ENCODE measurements at places on chromosomes 13 and 19.

DNA sequence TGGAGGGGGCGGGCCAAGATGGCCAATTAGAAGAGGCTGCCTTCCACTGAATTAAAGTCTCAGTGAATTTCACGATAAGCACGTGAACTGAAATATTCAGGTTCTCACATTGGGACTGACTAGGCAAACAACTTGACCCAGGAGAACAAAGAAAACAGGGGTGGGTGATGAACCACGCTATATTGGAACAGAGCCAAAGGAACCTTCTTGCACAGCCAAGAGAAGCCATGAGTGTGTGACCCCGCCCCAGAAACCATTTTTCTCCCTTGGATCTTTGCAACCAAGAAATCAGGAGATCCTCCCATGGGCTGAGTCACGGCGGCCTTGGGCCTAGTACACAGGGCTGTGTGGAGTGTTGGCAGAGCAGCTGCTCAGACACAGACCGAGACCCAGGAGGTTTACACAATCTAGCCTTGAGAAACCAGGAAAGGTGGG, 36.8 kb downstream of the ERICH4 start:
- H3K4me3 ChIP-seq, result no peak overlapping the region
- peaks cover 7% of the 10 kb centered on the region for H3K4me1 ChIP-seq
- H3K27me3 ChIP-seq, result peaks cover 85% of the 10 kb centered on the region

- no peak for DNase-seq
- H3K27me3 ChIP-seq, result no peaks in the 10 kb centered on the region
- H3K27ac ChIP-seq, result no peak overlapping the region
- no peaks in the 10 kb centered on the region for H3K36me3 ChIP-seq
- H3K4me3 ChIP-seq, result no peak overlapping the region
Observed at GRCh38 chr13:99871249-99871898, 100.2 kb downstream of the ZIC5 start.

DNA sequence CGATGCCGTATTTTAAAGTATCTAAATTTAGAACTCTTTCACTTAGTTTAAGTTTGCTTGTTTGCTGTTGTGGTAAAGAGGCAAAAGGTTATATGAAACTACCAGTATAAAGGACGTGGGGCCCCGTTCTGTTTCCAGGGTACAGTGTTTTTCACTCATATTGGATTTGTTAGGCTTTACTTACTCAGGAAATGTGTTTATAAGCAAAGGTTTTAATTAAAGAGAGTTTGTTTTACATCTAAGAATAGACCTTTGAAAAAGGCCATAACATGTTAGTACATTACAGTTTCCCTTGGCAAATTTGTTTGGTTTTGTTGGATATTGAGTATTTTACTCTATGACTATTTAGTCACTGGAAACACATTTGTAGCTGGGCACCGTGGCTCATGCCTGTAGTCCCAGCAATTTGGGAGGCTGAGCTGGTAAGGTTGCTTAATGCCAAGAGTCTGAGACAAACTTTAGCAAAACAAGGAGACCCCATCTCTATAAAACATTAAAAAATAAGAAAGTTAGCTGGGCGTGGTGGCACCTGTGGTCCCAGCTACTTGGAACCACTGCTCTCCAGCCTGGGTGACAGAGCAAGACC, 7.1 kb downstream of the DGKH start:
- no peak overlapping the region for H3K27ac ChIP-seq
- no peaks in the 10 kb centered on the region for H3K27me3 ChIP-seq
- DNase-seq, result no peak
- H3K4me3 ChIP-seq, result no peak overlapping the region
- H3K4me1 ChIP-seq, result peaks cover 12% of the 10 kb centered on the region
- no peaks in the 10 kb centered on the region for H3K36me3 ChIP-seq

DNA sequence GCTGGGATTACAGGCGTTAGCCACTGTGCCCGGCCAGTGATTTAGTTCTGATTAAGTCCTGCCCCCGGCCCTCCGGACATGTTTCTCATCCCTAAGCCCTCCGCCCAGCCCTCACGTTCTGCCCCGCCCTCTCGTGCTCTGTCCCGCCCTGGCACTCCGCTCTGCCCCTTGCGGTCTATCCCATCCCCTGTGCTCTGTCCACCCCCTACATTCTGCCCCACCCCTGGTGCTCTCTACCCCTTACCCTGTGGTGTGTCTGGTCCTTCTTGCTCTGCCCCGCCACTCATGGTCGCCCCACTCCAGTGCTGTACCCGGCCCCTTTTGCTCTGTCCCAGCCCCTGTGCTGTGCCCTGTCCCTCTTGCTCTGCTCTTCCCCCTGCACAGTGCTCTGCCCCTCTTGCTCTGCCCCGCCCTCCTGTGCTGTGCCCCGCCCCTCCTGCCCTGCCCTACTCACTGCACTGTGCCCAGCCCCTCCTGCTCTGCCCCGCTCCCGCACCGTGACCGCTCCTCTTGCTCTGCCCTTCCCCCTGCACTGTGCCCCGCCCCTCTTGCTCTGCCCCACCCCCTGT, 3.0 kb downstream of the GTPBP3 start:
- H3K4me3 ChIP-seq, result no peak overlapping the region
- peak; percentile 56 for DNase-seq
- peaks cover 26% of the 10 kb centered on the region for H3K36me3 ChIP-seq
- H3K27me3 ChIP-seq, result no peaks in the 10 kb centered on the region

- H3K27me3 ChIP-seq, result peaks cover 34% of the 10 kb centered on the region
- H3K36me3 ChIP-seq, result peaks cover 6% of the 10 kb centered on the region
- H3K4me3 ChIP-seq, result no peak overlapping the region
- H3K4me1 ChIP-seq, result peaks cover 7% of the 10 kb centered on the region
Observed at GRCh38 chr19:7694499-7694898, 7.4 kb downstream of the FCER2 start.

DNA sequence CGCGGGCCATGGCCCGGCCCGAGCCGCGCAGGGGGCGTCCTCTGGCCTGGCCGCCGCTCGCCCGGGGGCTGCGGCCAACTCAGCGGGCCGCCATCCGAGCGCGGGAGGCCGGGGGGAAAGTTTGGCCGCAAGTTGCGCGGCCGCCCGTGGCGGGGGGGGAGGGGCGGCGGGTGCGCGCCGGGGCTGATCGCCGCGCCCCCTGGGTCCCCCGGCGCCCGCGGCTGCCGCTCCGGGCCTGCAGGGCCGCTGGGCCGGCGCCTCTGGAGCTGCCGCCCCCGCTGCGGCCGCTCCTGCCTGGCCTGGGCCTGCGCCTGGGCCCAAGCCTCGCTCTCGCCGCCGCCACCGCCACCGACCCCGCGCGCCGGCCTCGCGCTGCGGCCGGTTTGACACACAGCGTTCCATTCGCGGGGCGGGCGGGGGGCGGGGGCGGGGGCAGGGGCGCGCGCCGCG, at the start of gene NR2F6:
TSS of gene NR2F6 (minus strand) at position 385 of the 450 bp plus-strand sequence. CDS start 699 bp downstream, outside the sequence.
- peaks cover 38% of the 10 kb centered on the region for H3K4me1 ChIP-seq
- H3K27ac ChIP-seq, result peak within 1 kb of the TSS; percentile 93
- H3K36me3 ChIP-seq, result peaks cover 17% of the 10 kb centered on the region
- DNase-seq, result no peak
- H3K4me3 ChIP-seq, result peak within 1 kb of the TSS; percentile 89
- no peaks in the 10 kb centered on the region for H3K27me3 ChIP-seq

DNA sequence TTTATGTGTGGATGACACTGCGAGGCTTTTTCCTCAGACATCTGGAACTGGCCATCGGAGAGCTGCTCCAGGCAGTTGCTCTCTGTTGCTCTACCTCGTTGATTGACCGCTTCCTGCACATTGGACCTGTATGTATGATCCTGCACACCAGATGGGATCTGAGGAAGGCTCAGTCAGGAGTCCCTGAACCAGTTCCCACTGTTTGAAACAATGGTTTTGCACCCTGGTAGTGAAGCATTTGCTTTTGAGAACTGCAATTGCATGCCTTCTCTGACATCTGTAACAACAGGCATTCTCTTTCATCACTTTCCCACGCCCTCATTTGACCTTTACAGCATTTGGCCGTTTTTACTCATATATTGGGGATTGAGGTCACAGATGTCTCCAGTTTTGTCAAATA, 61.1 kb upstream of the NPAS1 start:
- peak; percentile 50 for DNase-seq
- H3K36me3 ChIP-seq, result peaks cover 28% of the 10 kb centered on the region
- H3K4me3 ChIP-seq, result no peak overlapping the region

GRCh38 chr13:73715114-73715910, 418.9 kb downstream of the KLF12 start:
- peaks cover 7% of the 10 kb centered on the region for H3K36me3 ChIP-seq
- DNase-seq, result no peak
- peaks cover 24% of the 10 kb centered on the region for H3K4me1 ChIP-seq
- H3K27me3 ChIP-seq, result no peaks in the 10 kb centered on the region
- H3K4me3 ChIP-seq, result no peak overlapping the region

All from MCF 10A (cell line).